ENCODE measurements at places on chromosomes 3 and 15.
A peak's percentile ranks its signal among the peaks of the same experiment; 100 is the strongest.

DNA sequence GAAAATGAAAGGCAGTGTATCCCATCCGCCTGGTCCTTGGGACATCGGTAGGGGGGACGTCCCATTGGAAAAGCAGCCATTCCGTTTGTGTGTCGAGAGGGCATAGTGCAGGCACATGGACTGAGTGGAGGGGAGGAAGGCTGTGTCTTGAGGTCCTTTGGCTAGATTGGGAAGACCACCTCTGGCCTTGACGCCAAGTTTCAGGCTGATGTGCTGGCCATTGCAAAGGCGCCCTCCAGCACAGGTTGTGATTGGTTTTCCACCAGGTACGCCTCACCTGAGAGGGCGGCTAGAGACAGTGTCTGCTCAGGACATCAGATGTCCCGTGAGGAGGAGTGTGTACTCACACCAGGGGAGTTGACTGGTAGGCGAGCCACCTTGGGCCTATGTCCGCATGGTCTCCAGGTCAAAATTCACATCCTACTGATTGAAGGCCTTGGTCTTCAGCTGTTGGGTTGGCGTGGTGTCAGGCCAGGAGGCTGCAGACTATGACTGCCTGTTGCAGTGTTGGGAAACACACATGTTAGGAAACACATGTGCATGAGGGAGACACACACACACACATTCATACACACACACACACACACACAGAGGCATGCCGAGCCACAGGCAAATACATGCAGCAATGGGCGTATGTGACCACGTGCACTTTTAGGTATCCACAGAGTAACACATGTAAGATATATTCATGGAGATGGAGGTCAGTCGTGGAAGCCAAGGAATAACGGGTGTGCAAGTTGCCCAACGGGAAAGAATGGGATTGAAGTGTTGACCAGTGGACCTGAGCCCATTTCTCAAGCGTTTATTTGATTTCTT is 98.4 kb downstream of the SNRPN start:
- H3K27me3 ChIP-seq, result no peaks in the 10 kb centered on the region
- H3K27ac ChIP-seq, result no peak overlapping the region
- peak; percentile 11 for DNase-seq
- no peaks in the 10 kb centered on the region for H3K4me1 ChIP-seq
- peaks cover 88% of the 10 kb centered on the region for H3K36me3 ChIP-seq

- H3K4me3 ChIP-seq, result no peak overlapping the region
- no peak for DNase-seq
- peaks cover 3% of the 10 kb centered on the region for H3K27me3 ChIP-seq
- H3K4me1 ChIP-seq, result no peaks in the 10 kb centered on the region
These were observed 46.8 kb downstream of the COL6A5 start for GRCh38 chr3:130392266-130392665.

DNA sequence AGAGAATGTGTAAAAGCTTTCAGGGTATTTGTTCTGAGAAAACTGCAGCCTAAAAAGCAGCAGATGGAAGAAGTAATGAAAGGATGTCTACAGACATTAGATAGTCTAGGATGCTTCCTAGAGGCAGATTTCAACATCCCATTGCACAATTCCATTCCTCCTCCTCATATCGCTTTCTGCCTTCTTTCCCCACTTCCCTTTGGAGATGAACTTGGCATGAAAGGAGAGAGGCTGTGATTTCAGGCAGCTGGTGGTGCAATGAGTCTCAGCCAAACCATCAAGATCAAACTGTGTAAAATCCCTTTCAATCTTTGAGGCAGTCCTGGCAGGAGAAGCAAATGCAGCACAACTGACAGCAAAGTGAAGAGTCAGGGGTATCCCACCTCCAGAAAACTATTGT is 438.7 kb upstream of the KCNMB2 start:
- DNase-seq, result no peak
- no peak overlapping the region for H3K4me3 ChIP-seq
- H3K27me3 ChIP-seq, result no peaks in the 10 kb centered on the region
- H3K4me1 ChIP-seq, result no peaks in the 10 kb centered on the region
- H3K36me3 ChIP-seq, result no peaks in the 10 kb centered on the region

- H3K36me3 ChIP-seq, result no peaks in the 10 kb centered on the region
- DNase-seq, result no peak
- H3K4me3 ChIP-seq, result no peak overlapping the region
- H3K27ac ChIP-seq, result no peak overlapping the region
- H3K4me1 ChIP-seq, result no peaks in the 10 kb centered on the region
These were observed 63.0 kb downstream of the CPN2 start for GRCh38 chr3:194287977-194288706.

DNA sequence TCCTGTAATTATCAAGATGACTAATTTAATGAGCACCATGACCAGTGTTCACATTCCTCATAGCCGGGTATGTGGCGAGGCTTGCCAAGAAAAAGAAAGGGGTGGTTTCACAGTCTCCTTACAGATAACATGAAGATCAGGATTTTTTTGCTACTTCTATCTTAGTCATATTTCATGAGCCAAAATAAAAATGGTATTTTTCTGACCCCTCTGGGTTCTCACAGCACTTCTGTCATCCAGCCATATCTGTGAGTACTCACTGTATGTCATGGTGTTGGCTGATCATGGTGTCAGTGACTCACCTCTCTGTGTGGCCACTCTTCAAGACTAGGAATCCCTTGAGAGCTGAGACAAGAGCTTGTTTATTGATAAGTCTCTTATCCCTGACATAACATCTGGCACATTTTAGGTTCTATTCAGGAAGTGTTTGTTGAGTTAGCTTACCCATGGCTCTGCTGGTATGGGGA is 130.5 kb upstream of the LMCD1 start:
- H3K4me1 ChIP-seq, result no peaks in the 10 kb centered on the region
- DNase-seq, result no peak
- peaks cover 3% of the 10 kb centered on the region for H3K27me3 ChIP-seq
- no peak overlapping the region for H3K27ac ChIP-seq
- H3K4me3 ChIP-seq, result no peak overlapping the region
- H3K36me3 ChIP-seq, result no peaks in the 10 kb centered on the region

GRCh38 chr3:73245459-73245858 is 184.0 kb downstream of the EBLN2 start:
- H3K4me3 ChIP-seq, result no peak overlapping the region
- no peaks in the 10 kb centered on the region for H3K4me1 ChIP-seq
- no peak for DNase-seq

- H3K36me3 ChIP-seq, result peaks cover 11% of the 10 kb centered on the region
- H3K4me1 ChIP-seq, result peaks cover 20% of the 10 kb centered on the region
- DNase-seq, result no peak
- no peak overlapping the region for H3K4me3 ChIP-seq
- H3K27me3 ChIP-seq, result no peaks in the 10 kb centered on the region
- no peak overlapping the region for H3K27ac ChIP-seq
These were observed 932 bp downstream of the GSK3B start for GRCh38 chr3:120093119-120093910.

DNA sequence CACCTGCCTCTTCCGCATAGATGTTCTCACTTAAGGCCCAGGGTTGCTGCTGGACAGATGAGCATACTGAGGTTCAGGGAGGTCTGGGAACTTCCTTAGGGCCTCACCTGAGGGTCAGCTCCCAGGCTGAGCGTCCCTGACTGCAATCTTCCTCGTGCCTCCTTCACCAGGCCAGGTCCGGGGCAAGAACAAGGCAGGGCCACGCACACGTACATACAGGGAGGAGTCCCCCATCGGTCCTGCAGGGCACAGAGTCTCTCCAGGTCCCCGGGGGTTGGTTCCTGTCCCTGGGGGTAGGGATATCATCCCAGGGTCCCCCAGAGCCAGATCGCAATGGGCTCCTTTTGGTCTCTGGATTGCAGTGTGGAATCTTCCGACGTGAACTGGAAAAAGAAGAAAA is 130.1 kb downstream of the LRRK1 start:
- no peaks in the 10 kb centered on the region for H3K36me3 ChIP-seq
- no peak overlapping the region for H3K27ac ChIP-seq
- DNase-seq, result no peak
- H3K27me3 ChIP-seq, result no peaks in the 10 kb centered on the region

DNA sequence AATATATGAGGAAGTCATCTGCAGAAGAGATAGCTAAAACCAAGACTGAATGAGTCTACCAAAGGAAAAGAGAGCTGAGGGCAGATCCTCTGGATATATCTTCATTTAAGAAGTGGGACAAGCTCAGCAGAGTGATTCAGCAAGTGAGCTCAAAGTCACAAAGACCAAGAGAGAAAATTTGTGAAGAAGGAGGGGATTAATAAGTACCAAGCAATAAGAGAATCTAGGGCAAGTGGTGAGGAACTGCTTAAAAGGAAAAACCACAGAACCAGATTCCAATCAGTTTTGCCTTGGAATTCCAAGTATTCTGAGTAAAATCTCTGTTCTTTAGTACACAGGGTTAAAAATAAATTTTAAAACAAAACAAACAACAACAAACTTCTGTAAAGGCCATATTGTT is 3.6 kb downstream of the EHHADH start:
- peaks cover 12% of the 10 kb centered on the region for H3K36me3 ChIP-seq
- no peak for DNase-seq
- no peaks in the 10 kb centered on the region for H3K27me3 ChIP-seq
- H3K4me3 ChIP-seq, result no peak overlapping the region
- H3K27ac ChIP-seq, result no peak overlapping the region

GRCh38 chr15:38683382-38684242 is 119.0 kb upstream of the RASGRP1 start:
- peaks cover 13% of the 10 kb centered on the region for H3K36me3 ChIP-seq
- peak overlapping the region; percentile 74 for H3K4me3 ChIP-seq
- peaks cover 62% of the 10 kb centered on the region for H3K4me1 ChIP-seq

DNA sequence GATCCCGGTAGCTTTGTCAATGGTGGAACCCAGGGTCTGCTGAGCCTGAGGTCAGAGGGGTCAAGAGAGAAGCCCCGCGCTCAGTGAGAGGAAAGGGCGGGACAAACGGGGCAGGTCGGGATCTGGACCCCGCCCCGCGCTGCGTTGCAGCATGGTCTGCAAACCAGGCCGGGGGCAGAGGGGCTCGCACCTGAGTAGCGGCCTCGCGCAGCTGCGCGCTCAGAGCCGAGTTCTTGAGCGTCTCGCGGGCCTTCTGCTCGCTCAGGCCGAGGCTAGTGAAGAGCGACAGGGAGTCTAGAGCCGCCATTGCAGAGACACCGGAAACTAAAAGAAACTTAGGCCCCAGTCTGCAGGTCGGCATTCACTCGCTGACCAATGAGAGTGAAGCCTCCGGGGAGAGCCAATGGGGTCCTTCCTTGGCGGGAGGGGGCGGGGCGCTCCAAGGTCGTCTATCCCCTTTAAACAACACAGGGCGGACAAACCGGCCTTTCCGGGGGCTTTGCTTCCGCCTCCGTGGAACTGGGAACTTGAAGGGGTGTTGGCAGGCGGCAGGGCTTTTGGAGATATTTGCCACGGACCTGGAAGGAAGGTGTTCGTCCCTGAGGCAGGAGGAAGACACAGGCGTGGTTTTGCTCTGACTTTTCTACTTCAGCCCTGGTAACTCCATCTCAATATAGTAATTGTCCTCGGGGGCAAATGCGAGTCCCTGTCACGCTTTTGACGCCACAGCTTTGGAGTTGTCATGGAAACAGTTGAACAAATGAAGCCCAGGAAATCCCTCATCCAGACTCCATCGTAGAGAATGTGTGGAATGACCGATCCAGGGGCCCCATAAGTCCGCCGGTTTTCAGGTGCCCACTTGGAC is at the start of gene QARS1:
Gene QARS1, minus strand, starts transcription at position 331 of the 865 bp plus-strand sequence. Its CDS starts 24 bp downstream, at position 307.
- H3K36me3 ChIP-seq, result peaks cover 22% of the 10 kb centered on the region
- DNase-seq, result peak; percentile 87
- no peaks in the 10 kb centered on the region for H3K27me3 ChIP-seq
- H3K4me1 ChIP-seq, result peaks cover 23% of the 10 kb centered on the region
- H3K27ac ChIP-seq, result peak within 1 kb of the TSS; percentile 98
- H3K4me3 ChIP-seq, result peak within 1 kb of the TSS; percentile 99

DNA sequence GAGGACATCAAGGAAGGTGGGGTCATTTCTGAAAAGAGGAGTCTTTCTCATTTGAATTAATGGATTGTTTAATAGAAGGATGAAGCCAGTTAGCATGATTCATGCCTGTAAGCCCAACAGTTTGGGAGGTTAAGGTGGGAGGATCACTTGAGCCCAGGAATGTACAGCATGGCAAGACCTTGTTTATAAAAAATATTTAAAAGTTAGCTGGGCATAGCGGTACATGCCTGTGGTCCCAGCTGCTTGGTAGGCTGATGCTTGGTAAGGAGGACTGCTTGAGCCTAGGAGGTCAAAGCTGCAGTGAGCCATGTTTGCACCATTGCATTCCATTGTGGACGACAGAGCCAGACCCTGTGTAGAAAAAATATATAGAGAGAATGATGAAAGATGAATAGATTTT is 165.5 kb downstream of the ALCAM start:
- H3K27ac ChIP-seq, result no peak overlapping the region
- no peak overlapping the region for H3K4me3 ChIP-seq
- no peaks in the 10 kb centered on the region for H3K27me3 ChIP-seq
